ENCODE measurements at places on chromosomes 11 and 22.

- no peak for DNase-seq
Measured at GRCh38 chr11:88042238-88042637, 133.0 kb downstream of the RAB38 start.

- no peak for DNase-seq
Measured at GRCh38 chr11:87295237-87295636, 257.5 kb downstream of the TMEM135 start.

DNA sequence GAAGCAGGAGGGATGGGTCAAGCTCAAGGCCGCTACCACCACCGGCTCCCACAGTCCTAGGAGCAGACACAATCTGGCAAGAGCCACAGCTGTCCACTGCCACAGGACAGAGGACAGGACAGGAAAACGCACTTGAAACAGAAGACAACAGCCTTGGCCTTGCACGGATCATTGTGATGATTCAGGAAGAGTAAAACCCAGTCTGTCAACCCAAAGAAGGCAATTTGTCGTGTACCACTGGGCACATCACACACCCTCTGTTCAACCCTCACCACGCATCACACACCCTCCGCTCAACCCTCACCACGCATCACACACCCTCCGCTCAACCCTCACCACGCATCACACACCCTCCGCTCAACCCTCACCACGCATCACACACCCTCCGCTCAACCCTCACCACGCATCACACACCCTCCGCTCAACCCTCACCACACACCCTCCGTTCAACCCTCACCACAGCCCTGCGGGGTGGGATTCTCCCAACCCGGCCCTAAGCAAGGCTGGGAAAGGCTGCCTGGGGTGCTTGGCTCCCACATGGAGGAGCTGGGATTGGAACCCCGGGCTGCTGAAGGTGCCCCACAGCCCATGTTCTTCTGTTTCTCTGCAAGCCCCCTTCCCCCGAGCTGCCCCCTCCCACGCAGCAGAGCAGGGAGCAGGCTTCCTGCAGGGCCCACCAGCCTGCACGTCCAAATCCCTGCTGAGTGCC is 11.3 kb upstream of the CDC42BPG start:
- no peak for DNase-seq

DNA sequence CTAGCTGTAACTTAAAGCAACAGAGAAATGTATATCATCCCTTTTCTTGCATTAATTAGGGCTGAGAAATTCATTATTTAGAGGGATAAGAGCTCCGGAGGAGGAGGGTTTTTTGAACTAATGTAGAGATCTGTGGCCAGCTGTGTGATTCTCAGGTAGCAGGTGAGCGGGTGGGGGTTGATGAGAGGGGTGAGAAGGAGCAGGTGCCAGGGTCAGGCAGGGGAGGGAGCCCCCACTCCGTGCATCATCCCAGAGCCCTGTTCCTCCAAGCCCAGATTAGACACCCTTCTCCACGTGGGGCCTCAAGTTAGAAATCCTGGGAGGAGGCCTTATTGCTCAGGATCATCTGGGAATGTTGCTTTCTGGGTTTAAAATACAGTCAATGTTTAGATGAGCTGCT is 24.9 kb downstream of the ZBTB16 start:
- no peak for DNase-seq

DNA sequence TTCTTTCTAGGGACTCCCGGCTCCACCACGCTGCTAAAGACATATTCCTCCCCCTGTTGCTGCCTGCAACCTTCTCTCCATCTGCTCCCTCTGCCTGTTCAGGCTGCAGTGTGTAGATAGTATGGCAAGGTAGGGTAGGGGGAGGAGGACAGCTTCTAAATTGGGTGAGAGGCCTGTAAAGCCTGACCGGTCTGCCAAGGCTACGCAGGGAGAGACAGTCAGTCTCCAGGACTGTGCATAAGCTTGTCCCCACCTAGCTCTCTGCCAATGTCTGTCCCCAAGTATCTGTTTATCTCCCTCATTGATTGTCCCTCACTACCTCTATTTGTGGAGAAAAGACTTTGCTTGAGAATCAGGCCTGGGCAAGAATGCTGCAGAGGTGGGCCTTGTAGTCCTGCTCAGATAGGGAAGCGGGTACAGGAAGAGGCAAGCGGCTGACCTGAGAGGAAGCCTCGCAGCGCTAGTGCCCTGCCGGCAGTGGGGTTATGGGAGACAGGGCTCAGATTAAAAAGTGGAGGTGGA is 871 bp upstream of the SEZ6L start:
- DNase-seq: no peak
